ENCODE measurements at places on chromosomes 2 and 18. TPM values are rescaled to one million over a fixed set of nuclear protein-coding genes. Genes with fewer than 3 reads are reported as not detected.

DNA sequence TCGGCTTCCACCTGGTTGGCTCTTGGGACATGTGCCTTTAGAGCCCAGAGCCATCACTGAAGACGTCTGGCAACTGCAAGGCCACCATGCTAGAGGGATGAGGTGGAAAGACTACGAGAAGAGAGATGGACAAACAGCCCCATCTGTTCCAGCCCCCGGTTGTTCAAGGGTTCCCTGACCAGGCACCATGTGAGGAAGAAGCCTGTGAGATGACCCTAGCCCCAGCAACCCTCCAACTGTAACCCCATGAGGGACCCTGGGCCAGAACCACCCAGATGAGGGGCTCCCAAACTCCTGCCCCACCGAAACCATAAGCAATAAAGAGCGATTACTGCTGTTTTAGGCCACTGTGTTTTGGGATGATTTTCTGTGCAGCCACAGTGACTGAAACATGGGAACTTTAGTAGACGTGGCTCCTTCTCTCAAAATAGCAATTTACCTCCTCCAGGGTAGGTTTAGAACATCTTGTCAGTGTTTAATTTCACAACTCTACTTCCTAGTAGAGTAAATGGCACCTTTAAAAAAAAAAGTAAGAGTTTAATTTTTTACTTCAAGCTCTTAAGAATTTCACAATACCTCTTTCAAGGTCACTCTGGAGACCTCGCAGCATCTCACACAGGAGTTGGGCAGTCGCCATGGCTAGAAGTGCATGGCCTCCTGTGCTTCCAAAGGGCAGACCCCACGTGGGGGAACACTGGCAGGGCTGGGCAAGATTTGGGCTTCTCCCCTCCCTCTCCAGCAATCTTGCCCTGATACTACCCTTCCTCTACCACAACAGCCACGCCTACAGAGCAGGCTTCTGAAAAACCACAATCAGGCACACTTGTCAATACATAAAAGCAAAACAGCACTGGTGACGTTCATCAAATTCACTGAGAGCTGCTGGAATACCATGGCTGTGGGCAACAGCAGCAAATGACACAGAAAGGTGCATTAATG is 48.8 kb downstream of the TMEM163 start:
- no peak for DNase-seq

DNA sequence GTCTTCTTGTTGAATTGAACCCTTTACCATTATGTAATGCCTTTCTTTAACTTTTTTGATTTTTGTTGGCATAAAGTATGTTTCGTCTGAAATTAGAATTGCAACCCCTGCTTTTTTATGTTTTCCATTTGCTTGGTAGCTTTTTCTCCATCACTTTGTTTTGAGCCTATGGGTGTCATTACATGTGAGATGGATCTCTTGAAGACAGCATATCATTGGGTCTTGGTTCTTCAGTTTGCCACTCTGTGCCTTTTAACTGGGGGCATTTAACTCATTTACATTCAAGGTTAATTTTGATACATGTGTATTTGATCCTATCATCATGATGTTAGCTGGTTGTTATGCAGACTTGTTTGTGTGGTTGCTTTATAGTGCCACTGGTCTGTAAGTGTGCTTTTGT is 489.4 kb upstream of the TNP1 start:
- no peak for DNase-seq

- peak; percentile 50 for DNase-seq
Observed at GRCh38 chr2:168935810-168936581, 34.9 kb downstream of the G6PC2 start.

- no peak for DNase-seq
Observed at GRCh38 chr2:608297-608696, 68.9 kb downstream of the TMEM18 start.

The RAB6C gene
- total RNA-seq, result not detected

The TNS1 gene
- 45.8 TPM for total RNA-seq

- DNase-seq, result peak; percentile 35
Observed at GRCh38 chr2:67581751-67582150, 184.6 kb downstream of the ETAA1 start.

GRCh38 chr2:28979041-28979440 is 2.1 kb upstream of the TOGARAM2 start:
- DNase-seq, result no peak

GRCh38 chr2:128315829-128316776 is 2.6 kb downstream of the HS6ST1 start:
- DNase-seq, result no peak

DNA sequence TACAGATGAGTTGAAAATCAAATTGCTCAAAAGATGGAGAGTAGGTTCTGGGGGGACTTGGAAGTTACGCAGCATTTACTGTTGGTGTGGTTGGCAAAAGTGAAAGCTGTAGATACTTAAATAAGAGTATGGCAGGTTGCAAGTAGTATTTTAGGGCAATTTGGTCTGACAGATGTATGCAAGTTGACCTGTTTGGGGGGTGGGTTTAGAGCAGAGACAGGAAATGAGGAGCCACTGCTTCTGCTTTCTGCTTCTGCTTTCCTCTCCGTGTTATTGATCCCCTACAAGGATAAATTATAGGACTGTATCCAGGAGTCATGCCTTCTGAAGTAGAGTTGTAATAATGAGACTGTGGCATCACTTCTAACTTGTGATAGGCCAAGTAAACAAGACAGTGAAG is 71.2 kb downstream of the EPAS1 start:
- DNase-seq, result no peak

DNA sequence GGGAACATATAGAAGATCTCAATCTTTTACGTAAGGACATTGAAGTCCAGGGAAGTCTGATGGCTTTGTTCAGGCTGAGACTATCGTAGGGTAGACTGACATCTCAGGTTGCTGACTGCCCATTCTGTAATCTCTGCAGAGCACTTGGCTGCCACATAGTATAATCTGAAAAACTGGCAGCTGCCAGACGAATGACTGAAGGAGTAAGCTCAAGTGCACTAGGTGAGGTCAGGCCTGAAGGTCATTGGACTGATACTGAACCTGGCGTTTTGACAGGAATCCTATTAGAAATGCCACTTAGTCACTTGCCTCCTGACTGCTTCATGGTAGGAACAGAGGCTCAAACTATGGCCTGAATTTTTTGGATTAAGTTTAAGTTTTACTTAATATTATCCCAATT is 23.5 kb downstream of the GPD2 start:
- no peak for DNase-seq

DNA sequence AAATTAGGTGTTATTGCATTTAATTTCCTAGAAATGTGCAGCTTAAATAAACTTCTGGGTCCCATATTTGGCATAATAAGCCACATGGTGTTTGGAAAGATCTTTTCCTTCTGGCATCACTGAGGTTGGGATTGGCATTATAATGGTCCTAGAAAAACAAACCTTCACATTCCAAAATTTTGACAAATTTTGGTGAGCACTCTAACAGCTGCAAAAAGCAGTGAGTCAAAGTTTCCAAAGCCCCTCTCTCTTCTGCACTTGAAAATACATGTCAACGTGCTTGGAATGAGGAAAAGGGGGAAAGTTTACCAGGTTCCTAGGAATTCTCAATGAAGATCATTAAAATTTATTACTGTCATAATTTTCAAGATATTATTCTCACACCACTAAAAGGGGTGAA is 77.8 kb upstream of the STK17B start:
- DNase-seq, result no peak

The IL1R1 gene
- 24.2 TPM for total RNA-seq

The EVX2 gene
- not detected for total RNA-seq

DNA sequence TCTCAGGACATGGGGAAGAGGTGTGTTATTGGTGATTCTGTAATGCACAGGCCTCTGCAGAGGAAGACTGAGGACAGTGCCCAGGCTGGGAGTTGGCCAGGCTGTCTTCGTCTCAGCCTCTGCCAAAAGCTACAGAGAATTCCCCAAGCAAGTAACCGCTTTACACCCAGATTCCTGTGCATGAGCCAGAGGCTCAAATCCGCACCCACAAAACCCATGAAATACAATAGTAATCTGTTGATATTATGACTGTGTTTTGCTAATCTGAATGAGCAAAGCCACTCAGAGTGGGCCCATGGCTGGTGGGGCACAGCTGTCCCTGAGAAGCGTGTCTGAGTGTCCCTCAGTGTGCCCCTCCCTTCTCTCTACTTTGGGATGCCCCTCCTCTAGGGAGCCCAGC is 149.5 kb upstream of the PXDN start:
- DNase-seq, result no peak

GRCh38 chr2:62156861-62157496 is 38.9 kb upstream of the B3GNT2 start:
- DNase-seq, result no peak

The MFSD2B gene
- total RNA-seq, result under 0.01 TPM

The CASP10 gene
- 68.7 TPM for total RNA-seq

DNA sequence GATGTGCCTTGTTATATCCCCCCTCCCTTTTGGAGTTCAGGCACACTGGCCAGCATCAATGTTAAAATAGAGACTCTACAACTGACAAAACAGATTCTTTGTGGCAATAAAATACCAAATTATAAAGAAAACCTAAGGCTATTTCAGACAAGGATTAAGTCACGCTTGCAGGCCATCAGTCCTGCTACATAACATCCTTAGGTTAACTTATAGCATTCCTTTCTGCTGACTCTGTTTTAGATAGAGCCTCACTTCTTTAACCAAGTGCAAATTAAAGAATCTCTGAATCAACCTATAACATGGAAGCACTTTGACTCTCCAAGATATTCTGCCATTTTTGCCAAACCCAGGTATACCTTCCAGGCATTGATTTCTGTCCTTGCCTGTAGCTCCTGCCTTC is 784.6 kb downstream of the RNF144A start:
- DNase-seq, result no peak

The PLB1 gene
- total RNA-seq, result 0.05 TPM

The CHRND gene
- not detected for total RNA-seq

DNA sequence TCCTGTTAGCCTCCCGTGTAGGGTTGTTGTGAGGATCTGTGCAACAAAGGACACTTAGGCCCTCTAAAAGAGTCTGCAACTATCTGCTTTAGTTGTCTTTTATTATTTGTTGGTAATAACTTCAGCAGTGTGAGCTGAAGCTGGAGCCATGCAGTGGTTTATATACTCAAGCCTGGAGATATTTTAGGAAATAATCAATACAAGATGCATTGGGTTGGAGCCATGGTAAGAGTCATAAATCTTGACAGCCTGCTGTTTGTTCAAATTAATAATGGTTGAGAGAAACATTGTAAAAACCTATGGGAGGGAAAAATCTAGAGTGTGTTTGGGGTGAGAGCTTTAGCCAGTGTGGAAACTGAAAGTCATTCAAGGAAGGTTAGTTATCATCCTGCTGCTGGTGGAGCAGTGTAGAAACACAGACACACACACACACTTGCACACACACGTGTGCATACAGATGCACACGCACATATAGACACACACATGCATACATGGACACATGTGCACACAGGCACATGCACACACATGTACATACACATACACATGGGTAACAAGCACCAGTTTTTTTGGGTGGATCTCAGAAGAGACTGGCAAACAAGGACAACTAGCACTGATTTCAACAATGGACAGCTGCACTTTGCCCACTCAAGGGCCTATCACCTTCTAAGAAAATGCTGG is 51.0 kb downstream of the ACOXL start:
- DNase-seq, result no peak
